SW480 (cell line): ENCODE measurements at places on chromosomes 1 and 21.

DNA sequence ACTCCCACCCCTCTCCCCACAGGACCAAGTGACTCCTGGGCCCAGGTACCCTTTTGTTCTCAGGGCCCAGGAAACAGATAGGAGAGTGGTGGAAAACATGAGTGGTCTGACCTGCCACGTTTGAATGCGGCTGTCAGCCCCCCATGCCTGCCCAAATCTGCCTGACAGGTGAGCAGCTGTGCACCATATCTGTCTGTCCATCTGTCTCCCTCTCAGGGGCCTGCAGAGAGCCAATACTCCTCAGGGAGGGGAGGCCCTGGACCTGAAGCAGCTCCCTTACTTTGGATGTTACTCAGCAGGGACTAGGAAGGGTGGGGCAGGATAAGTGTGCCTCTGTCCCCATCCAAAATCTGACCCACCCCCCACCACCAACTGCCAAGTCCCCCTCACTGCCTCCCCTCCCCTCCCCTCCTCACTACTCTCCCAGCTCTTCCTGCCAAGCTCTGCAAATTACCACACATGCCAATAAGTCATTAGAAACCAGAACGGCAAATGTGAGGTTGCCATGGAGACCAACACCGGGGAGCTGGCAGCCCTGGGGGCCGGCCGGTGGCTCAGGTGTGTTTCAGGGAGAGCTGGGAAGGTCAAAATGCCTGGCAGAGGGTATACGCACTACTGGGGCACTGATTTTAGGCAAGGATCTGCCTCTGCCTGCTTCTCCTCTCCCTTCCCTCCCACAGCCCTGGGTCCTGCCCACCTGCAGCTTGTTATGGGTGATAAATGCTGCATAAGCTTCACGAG, 11.5 kb downstream of the LRRN2 start:
- no peak for DNase-seq

- no peak for DNase-seq
These were observed 63.7 kb upstream of the ANGPTL1 start for GRCh38 chr1:178934546-178934945.

DNA sequence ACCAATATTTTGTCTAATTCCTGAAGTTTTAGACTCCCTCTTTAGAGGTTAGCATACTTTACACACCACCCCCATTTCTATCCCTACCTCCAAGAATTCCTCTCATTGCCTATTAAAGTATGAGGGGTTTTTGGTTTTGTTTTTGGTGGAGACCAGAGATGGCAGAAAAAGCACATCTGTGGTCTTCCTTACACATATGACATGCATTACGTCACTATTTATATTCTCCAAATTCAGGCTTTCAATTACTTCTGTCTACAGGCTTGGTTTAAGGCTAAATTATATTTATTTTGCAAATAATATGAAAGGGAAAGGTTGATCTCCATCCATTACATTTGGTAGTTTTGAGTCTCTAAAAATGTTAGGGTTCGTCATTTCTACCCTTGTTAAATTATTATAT, 674.6 kb downstream of the LMO4 start:
- no peak for DNase-seq

- no peak for DNase-seq
These were observed 7.7 kb upstream of the CLIC4 start for GRCh38 chr1:24737368-24738117.

- no peak for DNase-seq
These were observed 6.0 kb upstream of the CLIC4 start for GRCh38 chr1:24739241-24739640.

GRCh38 chr1:27574001-27574781, 29.8 kb downstream of the AHDC1 start:
- no peak for DNase-seq

DNA sequence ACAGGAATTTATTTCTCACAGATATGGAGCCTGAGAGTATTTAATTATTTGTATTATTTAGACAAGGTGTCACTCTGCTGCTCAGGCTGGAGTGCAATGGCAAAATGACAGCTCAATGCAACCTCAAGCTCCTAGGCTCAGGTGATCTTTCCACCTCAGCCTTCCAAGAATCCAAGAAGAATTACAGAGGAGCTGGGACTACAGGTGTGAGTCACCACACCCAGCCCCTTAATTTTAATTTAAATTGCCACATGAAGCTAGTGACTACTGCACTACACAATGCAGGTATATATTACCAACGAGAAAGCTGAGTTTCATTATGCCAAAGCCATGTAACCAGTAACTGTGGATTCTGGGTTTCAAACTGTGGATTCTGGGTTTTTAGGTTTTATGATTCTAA, 2.1 kb downstream of the KHDC4 start:
- no peak for DNase-seq

- DNase-seq: no peak
These were observed 25.9 kb downstream of the RPAP2 start for GRCh38 chr1:92324784-92325183.

DNA sequence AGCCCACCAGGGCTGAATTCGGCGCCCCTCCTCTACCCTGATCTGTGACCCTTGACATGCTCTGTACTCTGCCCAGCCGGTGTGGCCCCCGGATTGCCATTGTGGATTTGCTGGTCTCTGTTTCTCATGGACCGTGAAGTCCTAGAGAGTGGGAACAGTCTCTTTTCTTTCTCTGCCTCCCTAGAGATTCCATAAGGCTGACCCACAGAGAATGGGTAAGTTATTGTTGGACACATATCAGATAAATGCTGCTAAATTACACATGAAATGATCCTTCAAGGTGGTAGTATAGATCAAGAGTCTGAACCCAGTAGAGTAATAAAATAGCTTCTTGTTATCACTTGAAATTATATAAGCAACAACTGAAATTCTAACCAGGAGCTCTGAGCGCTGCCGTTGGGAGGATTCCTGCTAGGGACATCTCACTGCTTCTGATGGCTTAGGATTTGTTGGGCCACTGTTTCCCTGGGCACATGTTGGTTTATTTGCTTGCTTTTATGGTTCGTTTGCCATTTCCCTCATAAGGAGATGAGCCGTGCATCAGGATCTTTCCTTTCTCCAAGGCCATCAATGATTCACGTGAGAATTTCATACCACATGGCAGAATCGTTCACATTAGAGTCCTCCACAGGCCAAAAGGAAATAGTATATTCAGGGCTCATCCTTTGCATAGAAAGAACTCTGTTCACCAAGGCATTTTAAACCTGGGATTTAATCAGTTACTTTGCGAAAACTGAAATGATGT, 111.9 kb downstream of the ZBTB18 start:
- no peak for DNase-seq

GRCh38 chr1:110292031-110292741, 47.0 kb upstream of the RBM15 start:
- DNase-seq: peak; percentile 17

DNA sequence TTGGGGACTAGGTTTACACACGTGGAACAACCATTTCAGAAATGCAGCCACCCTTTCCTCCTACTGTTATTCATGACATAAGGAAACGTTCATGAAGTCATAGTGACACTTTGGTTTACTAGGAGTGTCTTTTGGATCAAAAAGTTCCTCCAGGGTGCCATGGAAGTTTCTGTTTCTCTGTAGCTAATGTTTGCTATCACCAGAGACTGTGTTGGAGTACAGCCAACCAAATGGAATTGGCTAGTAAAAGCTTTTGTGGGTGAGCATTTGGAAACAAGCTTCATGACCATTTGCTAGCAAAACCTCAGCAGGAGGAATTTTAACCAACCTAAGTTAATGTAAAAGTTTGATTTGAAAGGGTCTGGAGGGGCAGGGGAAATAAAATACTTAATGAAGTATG, 43.9 kb upstream of the ADGRL2 start:
- DNase-seq: no peak
